ENCODE measurements at places on chromosomes 7 and 10. TPM values are rescaled to one million over a fixed set of nuclear protein-coding genes. Genes with fewer than 3 reads are reported as not detected.

DNA sequence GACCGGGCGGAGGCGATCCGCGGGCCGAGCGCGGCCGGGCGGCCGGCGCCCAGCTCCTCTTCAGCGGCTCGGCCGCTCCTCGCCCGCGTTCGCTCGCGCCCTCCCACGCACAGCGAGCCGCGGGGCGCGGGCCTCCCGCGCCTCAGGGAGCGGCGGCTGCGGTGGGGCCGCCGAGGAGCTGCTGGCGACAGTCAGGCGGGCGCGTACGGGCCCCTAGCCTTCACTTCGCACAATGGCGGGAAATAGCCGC is at the start of gene MCMBP:
MCMBP (minus strand) TSS at position 234 of the 250 bp plus-strand sequence. CDS start 259 bp downstream, outside the sequence.
- DNase-seq = no peak

- DNase-seq = no peak
Measured at GRCh38 chr10:88608052-88608732, 21.6 kb downstream of the LIPJ start.

The GNGT1 gene
- total RNA-seq = not detected

The CPVL gene
- total RNA-seq = 58.6 TPM

- DNase-seq = no peak
Measured at GRCh38 chr7:113561446-113561845, 357.4 kb downstream of the PPP1R3A start.

The DNAJC12 gene
- 3.3 TPM for total RNA-seq

DNA sequence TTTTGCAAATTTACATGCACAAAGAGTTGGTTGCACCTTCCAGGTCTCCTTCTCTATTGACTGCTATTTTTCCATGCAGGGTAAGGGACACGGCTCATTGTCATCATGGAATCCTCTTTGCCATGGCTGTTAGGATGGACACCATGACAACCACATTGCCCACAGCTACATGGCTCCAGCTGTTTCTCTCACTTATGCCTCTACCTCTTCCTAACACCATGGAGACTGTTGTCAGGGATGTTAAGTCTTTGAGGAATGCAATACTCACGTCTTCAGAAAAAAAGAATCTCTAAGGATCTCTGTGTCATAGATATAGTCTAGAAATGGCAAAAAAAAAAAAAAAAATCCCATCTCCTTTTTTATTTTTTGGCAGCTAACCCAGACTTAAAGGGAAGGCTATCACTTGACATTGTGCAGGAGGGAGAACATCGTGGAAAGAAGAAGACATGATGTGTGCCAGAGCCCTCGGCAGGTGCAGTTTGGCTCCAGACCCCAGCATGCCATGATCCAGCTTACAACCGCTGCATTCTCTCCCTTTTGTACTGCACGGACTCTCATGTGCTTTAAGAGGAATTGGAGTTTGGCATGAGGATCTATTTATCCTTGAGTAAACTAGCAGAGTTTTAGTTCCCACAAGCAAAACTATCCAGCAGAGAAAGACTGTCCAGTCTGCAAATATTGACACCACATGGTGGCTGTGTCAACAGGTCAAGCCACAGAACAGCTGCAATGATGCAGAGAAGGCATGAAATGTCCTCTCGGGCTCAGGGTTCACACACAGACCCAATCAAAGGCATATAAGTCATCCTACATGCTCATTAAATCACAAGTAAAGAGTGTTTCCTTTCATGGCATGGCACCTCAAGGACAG is 70.8 kb downstream of the FRMD4A start:
- DNase-seq = no peak

DNA sequence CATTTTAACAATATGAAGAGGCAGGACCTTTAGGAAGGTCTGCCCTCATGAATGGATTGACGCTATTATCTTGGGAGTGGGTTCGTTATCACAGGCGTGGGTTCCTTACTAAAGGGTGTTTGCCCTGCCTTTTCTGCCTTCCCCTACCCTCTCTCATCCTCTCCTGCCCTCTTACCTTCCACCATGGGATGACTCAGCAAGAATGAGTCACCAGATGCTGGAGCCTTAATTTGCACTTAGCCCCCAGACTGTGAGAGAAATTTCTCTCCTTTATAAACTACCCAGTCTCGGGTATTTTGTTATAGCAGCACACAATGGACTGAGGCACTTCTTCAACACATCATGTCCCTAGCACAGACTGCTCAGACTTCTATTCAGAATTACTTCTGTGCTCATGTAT is 31.4 kb upstream of the ZNF32 start:
- no peak for DNase-seq

The SFTPA1 gene
- not detected for total RNA-seq

The GIGYF1 gene
- total RNA-seq = 44.0 TPM

DNA sequence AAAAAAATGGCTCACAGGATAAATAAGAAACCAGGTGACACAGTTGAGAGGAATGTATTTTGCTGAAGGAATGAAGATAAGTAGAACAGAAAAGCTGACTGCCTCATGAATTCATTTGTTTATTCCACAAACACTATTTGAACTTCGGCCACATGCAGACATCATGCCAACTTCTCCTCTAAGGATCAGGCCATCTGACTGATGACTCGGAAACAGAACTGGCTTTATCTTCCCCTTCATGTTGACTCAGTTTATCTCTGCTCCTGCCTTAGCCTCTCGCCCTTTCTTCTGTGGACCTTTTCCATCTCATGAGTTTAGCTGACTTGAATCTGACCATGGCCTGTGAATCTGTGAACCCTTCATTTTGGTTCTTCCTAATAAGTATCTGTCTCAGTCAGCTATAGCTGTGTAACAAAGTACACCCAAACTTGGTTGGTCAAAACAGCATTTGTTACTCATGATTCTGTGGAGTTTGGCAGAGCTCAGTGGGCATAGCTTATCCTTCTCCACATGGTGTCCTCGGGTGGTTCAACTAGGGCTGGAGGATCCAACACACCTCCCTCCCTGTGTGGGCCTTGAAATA is 44.0 kb upstream of the GRID1 start:
- no peak for DNase-seq

DNA sequence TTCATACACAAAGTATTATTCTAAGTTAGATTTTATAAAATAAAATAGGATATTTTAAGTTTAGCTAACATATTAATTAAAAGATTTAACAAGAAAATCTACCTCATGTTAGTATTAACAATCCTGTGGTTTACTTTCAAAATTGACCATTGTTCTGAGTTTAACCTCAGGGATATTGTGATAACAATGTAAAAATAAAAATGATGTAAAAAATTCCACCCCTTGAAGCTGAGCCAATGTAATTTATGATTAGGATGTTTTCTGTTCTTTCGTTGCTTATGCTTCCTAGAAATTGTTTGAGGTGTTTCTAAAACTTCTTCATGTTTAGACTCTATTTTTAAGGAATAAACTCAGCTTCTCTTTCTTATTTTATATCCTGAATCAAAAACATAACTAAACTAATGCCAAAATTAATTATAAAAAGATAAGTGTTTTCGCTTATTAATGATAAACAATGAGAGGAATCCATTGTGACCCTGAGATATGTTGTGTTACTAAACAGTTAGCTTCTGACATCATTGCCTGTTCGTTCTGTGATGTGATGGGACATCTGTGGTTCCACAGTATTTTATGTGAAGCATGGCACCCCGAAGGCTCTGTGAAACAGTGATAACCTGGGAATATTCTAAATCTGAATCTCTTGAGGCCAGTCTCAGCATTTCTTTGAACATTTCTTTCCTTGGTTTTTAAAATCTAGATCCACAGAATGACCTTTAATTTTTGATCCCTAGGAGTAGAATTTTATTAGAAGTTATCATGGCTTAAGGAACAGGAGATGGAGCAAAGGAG is 340.8 kb downstream of the ARL4A start:
- DNase-seq = no peak

DNA sequence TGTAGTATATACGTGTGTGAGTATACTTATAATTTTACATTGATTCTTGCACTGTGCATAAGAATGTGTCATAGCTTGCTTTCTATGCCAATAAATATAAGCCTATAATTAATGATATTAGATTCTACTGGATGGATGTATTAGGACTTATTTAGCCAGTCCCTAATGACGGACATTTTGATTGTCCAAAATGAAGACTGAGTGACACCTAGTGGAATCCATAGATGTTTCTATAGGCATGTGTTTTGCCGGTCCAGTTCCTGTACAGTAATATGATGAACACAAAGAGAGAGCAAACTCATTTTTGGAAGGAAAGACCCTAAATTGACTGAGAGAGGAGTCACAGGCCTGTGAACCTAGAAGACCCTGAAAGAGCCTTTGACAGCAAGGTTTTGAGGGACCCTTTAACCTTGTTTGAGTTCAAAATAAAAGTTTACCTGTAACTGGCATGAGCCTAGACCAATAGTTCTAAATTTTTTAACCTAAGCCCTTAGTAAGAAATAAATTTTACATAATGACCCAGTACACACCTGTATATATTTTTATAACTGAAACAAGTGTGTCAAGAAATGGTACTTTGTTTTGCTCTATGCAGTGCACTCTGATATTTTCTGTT is 42.4 kb upstream of the AGBL3 start:
- no peak for DNase-seq

DNA sequence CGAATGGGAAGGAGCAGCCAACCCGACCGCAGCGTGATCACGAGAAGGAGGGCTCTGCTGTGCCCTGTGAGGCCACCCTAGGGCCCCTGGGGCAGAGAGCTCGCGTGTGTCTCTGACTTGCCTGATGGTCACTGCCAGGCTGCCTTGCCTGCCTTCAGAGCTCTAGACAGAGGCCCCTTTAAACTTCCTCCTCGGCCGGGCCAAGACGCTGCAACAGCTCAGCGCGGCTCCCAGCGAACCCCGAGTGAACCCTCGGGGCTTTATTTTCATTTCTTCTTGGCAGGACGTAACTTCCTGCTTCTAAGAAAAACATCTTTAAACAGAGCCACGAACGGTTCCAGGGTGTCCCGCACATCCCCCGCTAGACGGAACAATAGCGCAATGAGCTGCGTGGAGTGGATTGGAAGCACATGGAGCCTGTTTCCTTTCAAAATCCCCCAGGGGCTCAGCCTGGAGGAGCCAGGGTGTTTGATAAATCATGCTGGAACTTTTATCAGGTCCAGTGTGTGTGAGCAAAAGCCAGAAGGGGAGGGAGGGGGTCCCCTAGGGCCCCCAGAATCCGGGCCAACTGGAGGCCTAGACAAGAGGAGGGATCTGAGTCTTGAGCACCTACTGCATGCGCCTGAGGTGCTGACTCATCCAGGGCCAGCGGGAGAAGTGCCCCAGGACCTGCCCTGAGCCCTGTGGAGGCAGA is 134.1 kb upstream of the GDF10 start:
- no peak for DNase-seq

GRCh38 chr7:74027683-74028320 is at the start of gene ELN:
Gene ELN, plus strand, starts transcription at chr7:74028173. Its CDS starts 15 bp downstream, at chr7:74028188.
- peak; percentile 57 for DNase-seq

GRCh38 chr10:27330074-27330473 is 89.5 kb upstream of the ACBD5 start:
- no peak for DNase-seq

DNA sequence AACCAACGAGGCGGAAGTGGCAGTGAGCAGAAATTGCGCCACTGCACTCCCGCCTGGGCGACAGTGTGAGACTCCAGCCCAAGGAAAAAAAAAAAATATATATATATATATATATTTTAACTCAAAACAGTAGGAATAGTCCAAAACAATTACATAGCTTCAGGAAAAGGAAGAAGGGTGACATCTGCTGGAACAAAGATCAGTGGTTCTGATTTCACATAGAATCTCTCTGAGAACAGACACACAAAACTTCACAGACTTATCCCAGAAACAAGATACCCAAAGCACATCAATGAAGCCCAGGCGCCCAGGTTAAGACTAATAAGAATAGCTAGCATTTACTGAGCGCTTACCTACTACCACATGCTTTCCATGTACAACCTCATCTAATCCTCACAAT is 45.0 kb downstream of the DNMBP start:
- no peak for DNase-seq

The IPMK gene
- total RNA-seq = 6.3 TPM

DNA sequence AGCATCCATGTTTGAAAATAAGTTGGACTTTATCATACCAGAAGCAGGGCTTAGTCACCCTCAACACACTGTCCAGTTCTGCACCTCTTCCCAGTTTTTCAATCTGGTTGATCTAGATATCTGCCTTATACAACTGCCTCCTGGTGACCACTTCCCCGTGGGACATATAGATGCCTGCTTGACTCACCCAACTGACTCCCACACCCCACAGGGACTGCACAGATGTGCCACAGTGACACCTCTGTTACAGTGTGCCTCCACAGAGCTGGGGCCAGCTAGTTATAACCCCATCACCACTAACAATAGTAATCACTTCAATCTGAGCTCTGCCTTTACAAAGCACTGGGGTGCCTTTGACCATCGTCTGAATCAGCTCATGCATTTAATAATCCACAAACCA is 82.6 kb upstream of the AOAH start:
- DNase-seq = no peak

DNA sequence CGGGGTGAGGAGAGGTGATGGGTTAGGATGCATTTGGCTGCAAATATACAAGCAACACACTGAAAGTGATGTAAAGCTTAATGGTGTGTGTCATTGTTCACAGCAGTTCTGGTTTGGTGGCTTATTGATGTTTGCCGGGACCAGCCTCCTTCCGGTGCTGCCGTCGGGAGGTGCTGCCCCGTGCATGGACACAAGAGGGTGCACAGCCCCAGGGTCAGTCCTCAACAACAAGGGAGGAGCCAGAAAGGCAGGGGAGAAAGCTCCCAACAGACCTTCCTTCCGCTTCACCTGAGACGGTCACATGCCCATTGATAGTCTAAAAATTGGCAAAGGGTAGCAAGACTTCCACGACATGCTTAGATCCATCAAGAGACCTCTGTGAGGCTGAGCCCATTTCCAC is 9.5 kb downstream of the RNF32 start:
- no peak for DNase-seq

The FAM25G gene
- not detected for total RNA-seq

GRCh38 chr7:64885520-64886240 is 17.4 kb upstream of the ZNF273 start:
- DNase-seq = no peak

The KIFBP gene
- 36.3 TPM for total RNA-seq

DNA sequence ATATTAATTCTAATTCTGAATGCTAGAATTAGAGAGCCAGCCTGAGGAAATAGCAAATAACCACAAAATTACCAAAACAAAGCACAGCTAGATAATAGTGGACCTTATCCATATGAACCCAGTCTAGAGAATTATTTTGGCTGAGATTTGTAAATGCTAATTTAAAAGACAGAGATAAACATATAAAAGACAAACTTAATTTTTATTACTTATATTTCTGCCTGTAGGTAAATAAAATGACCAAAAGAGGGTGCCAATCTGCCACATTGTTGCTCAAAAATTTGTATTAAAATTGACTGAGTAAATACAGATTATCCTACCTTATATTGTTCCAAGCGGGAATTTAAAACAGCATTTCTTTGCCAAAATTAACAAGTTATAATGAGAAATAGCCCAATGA is 20.2 kb downstream of the RTKN2 start:
- DNase-seq = no peak

- DNase-seq = no peak
Measured at GRCh38 chr10:103793429-103793828, 61.9 kb downstream of the SH3PXD2A start.

- no peak for DNase-seq
Measured at GRCh38 chr10:114885443-114885842, 52.6 kb upstream of the TRUB1 start.

- no peak for DNase-seq
Measured at GRCh38 chr7:25028370-25029021, 48.5 kb upstream of the OSBPL3 start.

- DNase-seq = no peak
Measured at GRCh38 chr10:48725708-48726107, 41.0 kb downstream of the WDFY4 start.

The PRPS1L1 gene
- total RNA-seq = not detected

- DNase-seq = no peak
Measured at GRCh38 chr7:94069162-94069739, 65.1 kb upstream of the BET1 start.

Data from omental fat pad (tissue), 4 donors.